T-helper 1 cell (primary cell): ENCODE measurements at places on chromosomes 5 and 9.

DNA sequence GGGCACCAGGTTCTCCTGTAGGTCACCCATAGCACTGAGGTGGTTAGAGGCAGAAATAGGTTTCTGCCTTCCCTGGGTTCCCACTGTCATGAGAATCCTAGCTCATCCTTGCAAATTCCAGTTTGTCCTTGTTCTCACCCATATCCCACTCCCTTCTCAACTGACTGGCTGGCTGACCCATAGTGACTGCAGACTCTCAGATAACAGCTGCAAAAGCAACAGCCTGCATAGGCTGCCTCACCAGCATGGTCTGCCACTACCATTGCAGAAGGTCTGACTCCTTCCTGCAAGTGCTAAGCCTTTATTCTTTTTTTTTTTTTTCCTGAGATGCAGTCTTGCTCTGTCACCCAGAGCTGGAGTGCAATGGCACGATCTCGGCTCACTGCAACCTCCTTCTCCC, 194.0 kb downstream of the SEMA6A start:
- DNase-seq = no peak

DNA sequence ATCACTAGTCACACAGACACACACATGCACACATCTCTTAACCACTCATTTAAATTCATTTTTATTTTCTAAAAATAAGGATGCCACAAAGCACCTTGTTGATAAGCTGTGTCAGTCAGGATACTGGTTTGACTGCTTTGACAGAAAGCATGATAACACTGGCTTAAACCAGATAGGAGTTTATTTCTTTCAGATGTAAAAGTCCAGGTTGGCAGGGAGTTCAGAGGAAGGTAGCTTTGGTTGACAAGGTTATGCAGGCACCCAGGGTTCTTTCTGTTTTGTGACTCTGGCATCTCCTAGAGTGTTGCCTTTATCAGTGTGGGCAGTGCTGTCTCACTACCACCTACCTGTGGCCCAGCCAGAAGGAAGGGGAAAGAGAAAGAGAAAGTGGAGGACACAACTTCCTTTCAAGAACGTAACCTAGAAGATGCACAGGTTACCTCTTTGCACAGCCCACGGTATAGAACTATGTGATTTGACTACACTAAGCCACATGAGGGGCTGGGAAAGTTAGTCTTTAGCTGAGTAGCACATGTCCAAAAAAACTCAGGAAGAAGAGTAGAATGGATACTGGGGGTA, 334.7 kb downstream of the OSTF1 start:
- no peak for DNase-seq

- no peak for DNase-seq
These were observed 72.1 kb downstream of the C9orf152 start for GRCh38 chr9:110135846-110136245.

DNA sequence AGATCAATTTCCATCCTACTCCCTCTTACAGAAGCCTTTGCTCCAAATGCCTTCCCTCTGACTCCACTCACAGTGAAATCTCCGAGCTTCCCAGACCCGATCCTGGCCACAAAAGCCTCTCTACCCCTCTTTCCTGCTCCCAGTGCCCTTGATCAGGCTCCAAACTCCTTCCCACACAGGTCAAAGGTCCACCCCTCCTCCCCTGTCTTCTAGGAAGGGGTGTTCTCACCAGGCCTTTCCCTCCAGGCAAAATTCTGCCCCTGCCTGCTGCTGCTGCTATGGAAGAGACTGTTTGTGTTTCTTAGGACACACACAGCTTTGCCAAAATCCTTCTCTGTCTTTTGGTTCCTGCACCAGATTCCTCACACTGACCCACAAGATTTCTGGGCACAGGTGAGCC, 85.8 kb upstream of the ALDH1A1 start:
- no peak for DNase-seq

- DNase-seq = no peak
These were observed 99.2 kb downstream of the NR6A1 start for GRCh38 chr9:124671861-124672260.

DNA sequence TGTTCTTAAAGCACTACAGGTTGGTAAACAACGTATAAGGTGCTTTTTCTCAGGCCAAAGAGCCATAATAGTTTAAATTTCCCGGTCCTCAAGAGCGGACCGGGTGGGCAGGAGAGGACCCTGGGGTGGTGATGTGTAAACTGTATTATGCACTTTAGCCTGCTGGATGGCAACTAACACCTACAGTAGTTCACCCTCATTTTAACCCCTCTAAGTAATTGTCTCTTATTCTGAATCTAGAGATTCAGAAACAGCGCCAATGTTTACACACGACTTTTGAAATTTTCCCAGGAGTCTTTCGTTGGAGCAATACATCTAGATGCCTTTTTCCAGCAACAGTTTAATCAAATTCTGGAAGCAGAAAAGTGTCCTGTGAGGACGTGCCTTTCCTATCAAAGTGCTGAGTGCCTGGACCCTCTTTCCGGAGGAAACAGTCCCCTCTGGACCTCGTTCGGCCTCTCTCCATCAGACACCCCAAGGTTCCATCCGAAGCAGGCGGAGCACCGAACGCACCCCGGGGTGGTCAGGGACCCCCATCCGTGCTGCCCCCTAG, 676 bp upstream of the OCLN start:
- DNase-seq = no peak

GRCh38 chr9:123322273-123323195, 33.5 kb upstream of the CRB2 start:
- DNase-seq = peak; percentile 41

DNA sequence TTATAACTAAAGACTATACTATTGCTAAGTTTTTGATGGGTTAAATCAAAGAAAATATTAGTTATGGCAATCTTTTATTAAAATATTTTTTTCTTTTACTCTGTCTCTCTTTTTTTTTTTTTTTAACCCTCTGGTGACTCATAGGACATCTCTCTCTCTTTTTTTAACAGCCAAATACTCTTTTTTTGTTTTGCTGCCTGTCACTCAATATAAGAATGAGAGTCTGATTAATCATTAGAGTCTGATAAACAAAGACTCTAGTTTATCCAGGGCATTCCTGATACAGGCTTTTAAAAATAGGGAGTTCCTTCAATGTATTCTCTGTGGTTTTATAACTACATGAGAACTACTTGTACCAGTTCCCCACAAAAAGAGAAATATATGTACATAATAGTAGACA, 77.3 kb downstream of the SLC38A9 start:
- DNase-seq = no peak

GRCh38 chr5:158058208-158059120, 199.5 kb upstream of the CLINT1 start:
- no peak for DNase-seq

DNA sequence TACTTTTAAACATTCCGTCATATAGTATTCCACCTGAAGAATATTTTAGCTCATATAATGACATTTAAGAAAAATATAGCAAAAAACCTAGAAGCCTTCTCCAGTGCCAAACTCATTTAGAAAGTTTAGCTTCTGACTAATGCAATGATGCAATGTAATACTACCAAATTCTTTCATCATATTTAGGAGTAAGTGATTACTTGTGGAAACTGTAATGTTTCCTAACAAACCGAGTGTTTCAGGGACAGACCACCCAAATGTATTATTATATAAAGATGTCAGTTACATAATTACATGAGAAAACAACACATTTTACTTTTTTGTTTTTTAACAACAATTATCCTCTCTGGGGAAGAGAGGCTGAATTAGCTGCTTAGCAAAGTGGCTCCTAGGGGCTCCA, 316.2 kb downstream of the ARL15 start:
- no peak for DNase-seq

DNA sequence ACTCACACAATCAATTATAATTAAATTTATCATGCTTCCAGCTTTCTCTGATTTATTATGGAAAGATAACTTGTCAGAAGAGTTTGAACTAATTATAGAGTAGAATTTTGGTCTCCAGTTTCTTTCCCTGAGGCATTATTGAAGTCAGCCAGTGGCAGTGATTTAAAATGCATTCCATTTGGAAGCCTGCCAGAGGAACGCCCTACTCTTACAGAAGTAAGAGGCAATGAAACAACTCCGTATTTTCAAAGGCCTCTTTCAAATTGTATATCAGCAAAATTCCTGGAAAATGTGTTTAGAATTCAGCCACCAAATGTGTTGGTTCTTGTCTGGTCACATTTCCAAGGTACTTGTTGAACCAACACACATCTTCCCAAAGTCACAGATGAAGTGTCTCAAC, 640.9 kb downstream of the SEMA5A start:
- DNase-seq = no peak

GRCh38 chr9:112550531-112550930, 63.9 kb downstream of the KIAA1958 start:
- DNase-seq = no peak

DNA sequence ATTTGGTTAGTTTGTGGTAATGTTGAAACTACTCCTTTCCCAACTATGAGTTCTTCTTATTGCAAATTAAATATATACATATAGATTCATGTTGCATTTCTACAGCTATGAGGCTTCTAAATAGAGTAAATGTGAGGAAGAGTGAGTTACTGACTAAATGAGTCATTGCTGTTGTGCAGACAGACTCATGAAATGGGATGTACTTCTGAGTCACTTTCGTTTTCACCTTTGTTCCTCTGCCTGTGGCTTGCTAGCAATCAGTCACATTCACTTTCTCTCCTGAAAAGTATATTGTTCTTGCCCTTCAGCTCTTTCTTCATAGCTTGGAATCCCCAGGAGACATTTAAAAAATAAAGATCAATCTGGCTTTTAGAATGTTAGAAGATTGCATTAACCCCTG, 295.5 kb upstream of the SMC2 start:
- peak; percentile 39 for DNase-seq

GRCh38 chr5:103667068-103667467, 104.5 kb upstream of the NUDT12 start:
- no peak for DNase-seq

GRCh38 chr9:137049544-137050449, 3.8 kb upstream of the NPDC1 start:
- no peak for DNase-seq
